ENCODE measurements at places on chromosomes 12 and 14.
A peak's percentile ranks its signal among the peaks of the same experiment; 100 is the strongest.

DNA sequence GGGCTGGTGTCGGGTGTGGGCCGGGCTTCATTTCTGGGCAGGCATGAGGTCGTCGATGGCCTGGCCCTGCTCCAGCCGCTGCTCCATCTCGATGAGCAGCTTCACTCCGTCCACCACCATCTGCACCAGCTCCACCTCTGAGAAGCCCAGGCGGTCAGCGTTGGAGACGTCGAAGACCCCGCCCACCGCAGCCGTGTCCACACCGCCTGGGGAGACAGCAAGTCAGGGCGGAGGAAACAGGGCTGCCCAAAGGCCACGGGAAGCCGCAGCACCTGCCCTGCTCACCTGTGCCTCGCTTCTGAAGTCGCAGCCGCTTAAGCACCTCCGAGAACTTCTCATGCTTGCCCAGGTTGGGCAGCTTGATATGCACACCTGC lies 2.8 kb downstream of the CKB start:
- no peak for DNase-seq

- no peak for DNase-seq
Observed at GRCh38 chr12:93836620-93837260, 159.6 kb downstream of the CRADD start.

DNA sequence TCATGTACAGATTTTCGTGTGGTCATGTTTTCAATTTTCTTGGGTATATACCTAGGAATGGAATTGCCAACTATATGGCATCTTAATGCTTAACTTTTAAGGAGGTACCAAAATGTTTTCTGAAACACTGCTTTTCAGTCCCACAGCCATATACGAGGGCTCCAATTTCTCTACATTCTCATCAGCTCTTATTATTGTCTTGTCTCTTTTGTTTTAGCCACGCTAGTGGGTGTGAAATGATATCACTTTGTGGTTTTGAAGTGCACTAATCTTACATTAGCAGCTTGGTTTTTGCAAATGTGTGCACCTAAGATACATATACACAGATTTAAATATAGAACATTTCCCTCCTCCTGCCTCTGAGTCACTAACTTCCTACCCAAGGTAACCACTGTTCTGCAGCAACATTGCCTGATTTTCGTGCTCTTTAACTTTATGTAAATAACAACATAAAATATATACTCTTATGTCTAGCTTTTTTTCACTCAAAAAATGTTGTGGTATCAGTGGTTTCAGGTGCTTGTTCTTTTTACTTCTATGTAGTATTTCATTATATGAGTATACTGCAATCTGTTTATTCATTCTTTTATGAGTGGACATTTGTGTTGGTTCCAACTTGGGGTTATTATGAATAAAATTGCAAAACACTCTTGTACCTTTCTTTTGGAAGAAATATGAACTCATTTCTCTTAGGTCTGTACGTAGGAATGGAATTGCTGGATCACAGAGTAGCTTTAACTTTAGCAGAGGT lies 73.1 kb downstream of the ZFP36L1 start:
- DNase-seq, result no peak

- no peak for DNase-seq
Observed at GRCh38 chr12:130438711-130439110, 101.0 kb downstream of the PIWIL1 start.

GRCh38 chr12:86006727-86007126 lies 132.6 kb downstream of the NTS start:
- DNase-seq, result no peak

DNA sequence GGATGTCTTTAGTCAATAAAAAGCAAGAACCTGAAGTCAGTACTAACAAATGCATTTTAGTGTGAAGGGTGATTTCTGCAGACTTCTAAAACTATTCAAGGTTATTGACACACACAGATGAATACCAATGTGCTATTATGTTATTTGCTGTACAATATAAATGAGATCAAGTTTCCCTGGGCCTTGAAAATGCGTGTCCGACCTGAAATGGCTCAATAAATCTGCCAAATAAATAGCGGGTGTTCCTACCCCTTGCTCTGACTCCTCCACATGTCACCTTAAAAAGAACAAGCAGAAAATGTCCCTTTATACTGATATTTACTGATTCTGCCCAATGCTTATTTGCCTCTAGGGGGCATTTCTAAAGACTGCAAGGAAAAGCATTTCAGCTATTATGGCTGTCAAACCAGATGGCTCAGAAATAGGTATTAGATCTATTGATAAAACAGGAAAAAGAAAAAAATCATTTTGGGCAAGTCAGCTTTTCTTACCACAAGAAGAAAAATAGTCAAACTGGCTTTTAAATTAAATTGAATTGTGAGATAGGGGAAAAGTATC lies 367.3 kb upstream of the KITLG start:
- no peak for DNase-seq

GRCh38 chr12:2322554-2323120 lies 269.9 kb downstream of the CACNA1C start:
- no peak for DNase-seq

GRCh38 chr12:13375583-13376345 lies 179.2 kb downstream of the EMP1 start:
- no peak for DNase-seq

DNA sequence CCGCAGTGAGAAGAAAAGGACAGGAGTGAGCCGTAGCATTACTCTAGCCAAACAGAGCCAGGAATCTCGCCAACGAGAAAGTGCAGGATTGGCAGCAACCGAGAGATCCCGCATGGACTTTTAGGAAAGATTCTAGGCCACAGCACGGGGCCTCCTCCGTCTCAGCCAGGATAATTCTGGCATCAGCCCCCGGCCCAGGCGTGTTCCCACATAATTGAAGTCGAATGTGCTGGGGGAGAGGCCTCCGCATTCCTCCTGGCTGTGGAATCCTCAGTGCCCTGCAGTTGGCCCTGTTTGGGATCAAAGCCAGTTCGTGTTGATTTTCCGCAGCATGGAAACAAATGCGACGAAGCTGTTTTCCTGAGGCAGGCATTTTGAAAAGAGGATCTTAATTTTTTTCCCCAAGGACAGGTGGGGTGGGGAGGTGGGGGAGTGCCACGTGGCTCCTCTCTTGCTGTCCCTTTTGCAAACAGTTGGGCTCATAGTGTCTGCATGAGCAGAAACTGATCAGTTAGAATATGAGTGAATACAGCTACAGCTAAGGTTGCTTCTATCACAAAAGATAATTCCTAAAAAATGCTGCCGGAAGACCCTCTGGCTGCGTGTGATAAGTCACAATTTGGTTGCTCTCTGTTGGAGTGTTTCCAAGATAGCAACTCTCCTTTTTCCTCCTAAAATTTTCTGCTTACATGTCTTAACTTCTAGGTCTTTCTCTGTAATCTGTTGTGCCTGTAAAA lies 37.3 kb upstream of the ATXN2 start:
- peak; percentile 76 for DNase-seq

All from astrocyte (in vitro differentiated cells and primary cell).